ENCODE measurements at places on chromosomes 6 and 20. TPM values are rescaled to one million over a fixed set of nuclear protein-coding genes. Genes with fewer than 3 reads are reported as not detected.

GRCh38 chr6:30766461-30767157 is 22.3 kb upstream of the IER3 start:
- no peaks in the 10 kb centered on the region for H3K27me3 ChIP-seq
- H3K4me1 ChIP-seq, result peaks cover 9% of the 10 kb centered on the region
- no peak overlapping the region for H3K27ac ChIP-seq

- DNase-seq, result no peak
- H3K27ac ChIP-seq, result no peak overlapping the region
- no peaks in the 10 kb centered on the region for H3K27me3 ChIP-seq
- H3K36me3 ChIP-seq, result no peaks in the 10 kb centered on the region
- H3K4me3 ChIP-seq, result no peak overlapping the region
These were observed 354.2 kb upstream of the SULF2 start for GRCh38 chr20:48139262-48140041.

DNA sequence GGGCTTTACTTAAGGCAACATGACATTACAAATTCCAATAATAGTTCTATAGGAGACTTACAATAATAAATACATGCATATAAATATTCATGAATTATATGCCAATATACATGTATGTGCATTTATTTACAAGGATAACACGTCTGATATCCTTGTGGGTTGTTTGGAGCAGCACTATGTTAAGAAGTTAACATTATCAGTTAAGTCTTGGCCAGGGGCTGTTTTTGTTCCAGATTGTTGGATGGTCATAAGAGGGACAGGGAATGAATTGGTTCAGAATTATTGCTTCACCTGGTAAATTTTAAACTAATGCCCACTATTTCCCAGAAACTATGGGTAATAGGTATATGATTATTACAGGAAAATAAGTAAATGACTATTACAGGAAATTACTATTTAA is 81.3 kb upstream of the MMS22L start:
- no peaks in the 10 kb centered on the region for H3K4me1 ChIP-seq
- no peak overlapping the region for H3K27ac ChIP-seq
- no peaks in the 10 kb centered on the region for H3K27me3 ChIP-seq
- H3K36me3 ChIP-seq, result no peaks in the 10 kb centered on the region
- no peak overlapping the region for H3K4me3 ChIP-seq
- no peak for DNase-seq

DNA sequence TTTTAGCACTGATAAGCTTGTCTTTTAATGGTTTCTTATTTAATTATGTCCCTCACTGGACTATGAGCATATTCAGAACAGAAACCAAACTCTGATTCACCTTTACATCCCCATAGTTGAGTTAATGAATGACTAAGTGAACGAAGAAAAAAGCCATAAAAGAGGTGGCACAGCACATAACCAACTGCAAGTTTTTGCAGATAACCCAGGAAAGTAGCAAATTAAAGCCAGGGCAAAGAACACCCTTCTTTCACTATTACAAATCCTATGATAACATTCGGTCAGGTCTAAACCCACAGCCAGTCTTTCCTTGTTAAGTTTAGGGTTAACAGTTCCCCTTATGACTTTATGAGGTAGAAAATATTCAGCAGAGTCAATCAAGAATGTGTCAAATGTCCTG is 102.7 kb downstream of the RIN2 start:
- H3K4me3 ChIP-seq, result no peak overlapping the region
- H3K36me3 ChIP-seq, result no peaks in the 10 kb centered on the region
- DNase-seq, result no peak
- H3K27ac ChIP-seq, result no peak overlapping the region

- peak overlapping the region; percentile 46 for H3K27ac ChIP-seq
- no peaks in the 10 kb centered on the region for H3K4me1 ChIP-seq
- DNase-seq, result no peak
- H3K4me3 ChIP-seq, result no peak overlapping the region
- no peaks in the 10 kb centered on the region for H3K27me3 ChIP-seq
- H3K36me3 ChIP-seq, result no peaks in the 10 kb centered on the region
These were observed 69.9 kb downstream of the FYN start for GRCh38 chr6:111803371-111803770.

GRCh38 chr6:85388531-85388930 is 61.4 kb upstream of the NT5E start:
- H3K27me3 ChIP-seq, result no peaks in the 10 kb centered on the region
- H3K4me1 ChIP-seq, result no peaks in the 10 kb centered on the region
- no peaks in the 10 kb centered on the region for H3K36me3 ChIP-seq
- no peak overlapping the region for H3K27ac ChIP-seq

- H3K36me3 ChIP-seq, result no peaks in the 10 kb centered on the region
- peak overlapping the region; percentile 55 for H3K27ac ChIP-seq
- H3K4me1 ChIP-seq, result peaks cover 14% of the 10 kb centered on the region
These were observed 223.4 kb downstream of the SLC24A3 start for GRCh38 chr20:19435821-19436220.

GRCh38 chr6:92608751-92609150 is 810.6 kb downstream of the EPHA7 start:
- H3K4me1 ChIP-seq, result no peaks in the 10 kb centered on the region
- DNase-seq, result no peak
- no peak overlapping the region for H3K4me3 ChIP-seq
- H3K27ac ChIP-seq, result no peak overlapping the region

DNA sequence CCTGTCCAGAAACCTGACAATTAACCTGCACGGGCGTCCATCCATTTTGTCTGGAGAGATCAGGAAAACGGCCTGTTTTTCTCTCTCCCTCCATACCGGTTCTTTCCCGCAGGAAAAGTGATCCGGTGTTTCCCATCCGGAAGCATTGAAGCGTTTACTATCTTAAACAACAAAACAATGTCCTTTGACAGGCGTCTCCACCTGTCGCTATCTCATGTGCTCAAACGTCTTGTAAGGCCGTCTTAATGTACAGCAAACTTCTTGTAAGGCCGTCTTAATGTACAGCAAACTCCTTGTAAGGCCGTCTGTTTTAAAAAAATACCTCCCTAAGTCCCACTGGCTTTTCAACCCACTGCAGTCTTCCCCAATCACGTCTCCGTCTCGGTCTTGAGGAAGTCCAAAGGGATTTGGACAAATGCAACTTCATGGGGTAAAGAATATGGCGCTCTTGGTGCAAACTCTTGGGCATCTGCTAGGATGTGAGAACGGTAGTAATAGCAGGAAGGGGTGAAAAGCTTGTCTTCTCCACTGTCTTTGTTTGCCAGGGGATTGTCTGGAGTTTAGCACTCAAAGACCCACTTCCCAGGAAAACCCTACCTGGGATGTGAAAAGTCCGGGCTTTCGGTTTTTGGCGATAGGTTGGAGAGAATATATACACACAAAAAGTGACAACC is 29.9 kb upstream of the TRIM27 start:
- DNase-seq, result no peak
- no peak overlapping the region for H3K27ac ChIP-seq
- no peaks in the 10 kb centered on the region for H3K4me1 ChIP-seq
- no peak overlapping the region for H3K4me3 ChIP-seq
- H3K36me3 ChIP-seq, result no peaks in the 10 kb centered on the region

GRCh38 chr6:136226027-136226673 is 24.0 kb downstream of the MTFR2 start:
- peak overlapping the region; percentile 26 for H3K4me3 ChIP-seq
- H3K27ac ChIP-seq, result peak overlapping the region; percentile 5
- H3K4me1 ChIP-seq, result no peaks in the 10 kb centered on the region
- DNase-seq, result peak; percentile 29
- H3K27me3 ChIP-seq, result no peaks in the 10 kb centered on the region
- no peaks in the 10 kb centered on the region for H3K36me3 ChIP-seq

- no peak overlapping the region for H3K27ac ChIP-seq
- DNase-seq, result no peak
- no peaks in the 10 kb centered on the region for H3K4me1 ChIP-seq
- no peak overlapping the region for H3K4me3 ChIP-seq
These were observed 46.4 kb upstream of the POU3F2 start for GRCh38 chr6:98787961-98788360.

DNA sequence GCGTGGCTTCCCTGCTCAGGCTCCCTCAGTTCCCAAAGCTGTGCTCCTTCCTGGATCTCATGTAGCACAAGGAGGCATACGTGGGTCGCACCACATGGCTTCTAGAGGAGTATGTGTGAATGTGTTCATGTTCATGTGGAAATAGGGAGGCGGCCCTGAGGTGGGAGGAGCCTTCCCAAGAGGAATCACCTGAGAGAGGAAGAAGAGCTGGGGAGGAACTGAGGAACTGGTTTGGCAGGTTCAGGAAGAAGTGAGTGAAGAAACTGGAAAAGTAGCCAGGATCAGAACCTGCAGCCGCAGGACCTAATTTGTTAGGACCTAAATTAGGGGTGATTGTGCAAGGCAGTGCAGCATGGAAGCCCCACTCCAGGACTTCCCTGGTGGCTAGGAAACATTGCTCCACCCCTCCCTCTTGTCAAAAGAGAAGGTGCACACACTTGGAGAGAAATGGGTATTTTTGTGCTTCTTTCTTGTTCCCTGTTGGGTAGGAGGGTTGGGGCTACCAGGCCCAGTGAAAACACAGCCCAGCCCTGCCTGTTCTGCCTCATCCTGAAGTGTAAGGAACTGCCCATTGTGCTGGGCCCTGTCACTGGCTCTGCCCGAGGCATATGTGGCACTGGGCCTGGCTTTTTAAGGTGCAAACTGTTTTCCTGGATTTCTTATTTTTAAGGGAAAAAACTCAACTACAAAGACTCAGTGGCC is 20.7 kb downstream of the SYNJ2 start:
- no peak overlapping the region for H3K4me3 ChIP-seq
- no peaks in the 10 kb centered on the region for H3K36me3 ChIP-seq
- peak overlapping the region; percentile 64 for H3K27ac ChIP-seq
- DNase-seq, result no peak
- peaks cover 29% of the 10 kb centered on the region for H3K4me1 ChIP-seq

DNA sequence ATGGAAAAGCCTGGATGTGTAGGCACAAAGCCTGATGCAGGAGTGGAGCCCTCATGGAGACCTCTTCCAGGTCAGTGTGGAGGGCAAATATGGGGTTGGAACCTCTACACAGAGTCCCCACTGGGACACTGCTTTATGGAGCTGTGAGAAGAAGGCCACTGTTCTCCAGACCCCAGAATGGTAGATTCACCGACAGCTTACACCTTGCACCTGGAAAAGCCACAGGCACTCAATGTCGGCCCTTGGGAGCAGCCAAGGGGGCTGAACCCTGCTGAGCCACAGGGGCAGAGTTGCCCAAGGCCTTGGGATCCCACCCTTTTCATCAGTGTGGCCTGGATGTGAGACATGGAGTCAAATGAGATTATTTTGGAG is 24.9 kb downstream of the NCR2 start:
- no peak overlapping the region for H3K4me3 ChIP-seq
- no peaks in the 10 kb centered on the region for H3K36me3 ChIP-seq
- peaks cover 42% of the 10 kb centered on the region for H3K27me3 ChIP-seq
- no peak overlapping the region for H3K27ac ChIP-seq

GRCh38 chr6:14735956-14736486 is 509.8 kb upstream of the JARID2 start:
- H3K36me3 ChIP-seq, result no peaks in the 10 kb centered on the region
- H3K27ac ChIP-seq, result no peak overlapping the region
- no peak for DNase-seq
- no peaks in the 10 kb centered on the region for H3K4me1 ChIP-seq
- H3K4me3 ChIP-seq, result no peak overlapping the region
- no peaks in the 10 kb centered on the region for H3K27me3 ChIP-seq

GRCh38 chr20:34940081-34940481 is 15.5 kb downstream of the GSS start:
- H3K4me1 ChIP-seq, result peaks cover 48% of the 10 kb centered on the region
- H3K4me3 ChIP-seq, result no peak overlapping the region
- peak; percentile 74 for DNase-seq
- no peaks in the 10 kb centered on the region for H3K27me3 ChIP-seq
- peak overlapping the region; percentile 75 for H3K27ac ChIP-seq

- DNase-seq, result no peak
- H3K36me3 ChIP-seq, result no peaks in the 10 kb centered on the region
- no peaks in the 10 kb centered on the region for H3K27me3 ChIP-seq
- no peaks in the 10 kb centered on the region for H3K4me1 ChIP-seq
- no peak overlapping the region for H3K4me3 ChIP-seq
- no peak overlapping the region for H3K27ac ChIP-seq
These were observed 127.8 kb downstream of the ZMYND8 start for GRCh38 chr20:47228654-47229053.

- no peak overlapping the region for H3K4me3 ChIP-seq
- no peak overlapping the region for H3K27ac ChIP-seq
- H3K4me1 ChIP-seq, result no peaks in the 10 kb centered on the region
- no peaks in the 10 kb centered on the region for H3K27me3 ChIP-seq
- DNase-seq, result no peak
These were observed 119.8 kb downstream of the SGK1 start for GRCh38 chr6:134198093-134198492.

DNA sequence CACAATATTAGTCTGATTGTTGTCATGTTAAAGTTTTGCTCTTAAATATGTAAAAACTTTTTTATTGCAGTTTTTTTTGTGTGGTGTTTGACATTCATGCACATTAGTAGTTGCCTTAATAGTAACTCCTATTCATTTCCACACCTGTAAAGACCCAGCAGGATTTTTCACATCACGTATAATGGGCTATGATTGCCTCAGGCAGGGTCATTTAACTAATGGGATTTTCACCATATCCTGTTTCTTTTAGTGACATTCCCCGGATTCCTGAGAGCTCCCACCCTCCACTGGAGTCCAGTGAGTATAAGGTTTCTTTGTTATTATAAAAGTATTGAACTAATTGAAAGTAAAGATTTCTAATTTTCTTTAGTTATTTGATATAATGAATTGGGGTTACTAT is 359.2 kb downstream of the RIMS1 start:
- no peak overlapping the region for H3K4me3 ChIP-seq
- no peaks in the 10 kb centered on the region for H3K4me1 ChIP-seq
- H3K36me3 ChIP-seq, result no peaks in the 10 kb centered on the region
- no peak overlapping the region for H3K27ac ChIP-seq
- H3K27me3 ChIP-seq, result no peaks in the 10 kb centered on the region
- DNase-seq, result no peak

GRCh38 chr20:46705378-46705729 is 4.1 kb upstream of the SLC2A10 start:
- peaks cover 24% of the 10 kb centered on the region for H3K27me3 ChIP-seq
- peaks cover 3% of the 10 kb centered on the region for H3K4me1 ChIP-seq
- H3K36me3 ChIP-seq, result no peaks in the 10 kb centered on the region
- no peak for DNase-seq

The CALHM5 gene
- total RNA-seq, result 0.56 TPM

The C20orf204 gene
- total RNA-seq, result 0.33 TPM

The MAS1 gene
- not detected for total RNA-seq

The EYS gene
- total RNA-seq, result 0.20 TPM

The TBXT gene
- not detected for total RNA-seq

Measured in gastrocnemius medialis (tissue), 4 donors.